Thyroid gland (tissue), 4 donors: ENCODE measurements at places on chromosomes 12 and 14. TPM values are rescaled to one million over a fixed set of nuclear protein-coding genes. Genes with fewer than 3 reads are reported as not detected.

DNA sequence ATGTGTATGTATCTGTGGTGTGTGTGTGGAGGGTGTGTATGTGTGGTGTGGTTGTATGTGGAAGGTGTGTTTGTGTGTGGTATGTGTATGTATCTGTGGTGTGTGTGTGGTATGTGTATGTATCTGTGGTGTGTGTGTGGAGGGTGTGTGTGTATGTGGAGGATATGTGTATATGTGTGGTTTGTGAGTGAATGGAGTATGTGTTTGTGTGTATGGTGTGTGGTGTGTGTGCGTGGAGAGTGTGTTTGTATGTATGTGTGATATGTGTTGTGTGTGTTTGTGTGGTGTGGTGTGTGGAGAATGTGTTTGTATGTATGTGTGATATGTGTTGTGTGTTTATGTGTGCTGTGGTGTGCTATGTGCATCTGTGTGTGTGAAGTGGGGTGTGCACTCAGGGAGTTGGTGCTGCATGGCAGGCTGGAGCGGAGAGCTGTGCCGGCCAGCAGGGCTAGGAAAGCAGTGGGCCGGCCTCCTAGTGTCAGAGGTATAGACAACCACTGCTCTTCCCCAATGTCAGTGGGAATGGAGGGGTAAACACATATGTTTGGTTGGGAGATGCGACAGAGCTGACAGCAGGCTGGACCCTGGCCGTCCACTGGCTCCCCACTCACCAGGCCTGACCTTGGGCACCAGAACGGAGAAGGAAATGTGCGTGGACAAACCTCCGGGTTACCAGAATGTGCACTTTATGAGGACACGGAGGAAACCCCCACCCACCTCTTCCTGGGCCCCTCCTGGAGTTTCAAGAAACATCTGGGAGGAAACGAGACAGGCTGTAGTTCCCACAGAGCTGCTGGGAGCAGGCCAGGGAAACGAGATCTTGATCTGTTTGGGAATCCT is 60.7 kb downstream of the CLMN start:
- H3K4me3 ChIP-seq: no peak overlapping the region
- no peaks in the 10 kb centered on the region for H3K36me3 ChIP-seq
- no peak for DNase-seq
- H3K4me1 ChIP-seq: peaks cover 41% of the 10 kb centered on the region
- no peak overlapping the region for H3K27ac ChIP-seq

GRCh38 chr12:4308334-4308950 is 12.6 kb upstream of the TIGAR start:
- no peaks in the 10 kb centered on the region for H3K27me3 ChIP-seq
- H3K36me3 ChIP-seq: peaks cover 14% of the 10 kb centered on the region
- H3K27ac ChIP-seq: no peak overlapping the region
- H3K4me1 ChIP-seq: peaks cover 3% of the 10 kb centered on the region
- DNase-seq: no peak

DNA sequence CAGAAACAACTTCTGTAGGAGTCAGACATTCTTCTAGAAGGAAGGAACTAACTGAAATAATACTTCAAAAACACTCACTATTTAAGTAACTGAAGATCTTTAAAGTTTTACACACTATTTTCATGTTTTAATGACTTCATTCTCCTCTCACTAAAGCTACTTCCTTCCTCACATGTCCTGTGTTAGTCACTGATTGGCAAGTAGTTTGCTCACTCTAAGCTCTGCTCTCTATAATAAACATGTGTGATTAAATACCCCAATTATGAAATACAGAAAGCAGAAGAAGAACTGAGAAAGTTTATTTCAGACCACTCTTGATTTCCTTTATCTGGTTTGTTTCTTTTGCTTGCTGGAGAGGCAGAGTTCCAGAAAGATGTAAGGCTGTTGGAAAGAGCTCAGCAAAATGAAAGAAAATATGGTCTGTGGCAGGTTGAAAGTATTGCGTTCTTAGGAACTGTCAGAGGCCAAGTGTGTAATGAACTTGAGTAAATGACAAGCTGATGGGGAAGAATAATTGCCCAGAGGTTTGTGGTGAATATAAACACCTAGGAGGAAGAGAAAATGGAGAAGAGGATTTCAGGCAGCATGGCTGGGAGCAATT is 522.0 kb upstream of the SEL1L start:
- no peak for DNase-seq
- no peaks in the 10 kb centered on the region for H3K27me3 ChIP-seq
- H3K4me1 ChIP-seq: no peaks in the 10 kb centered on the region
- H3K36me3 ChIP-seq: no peaks in the 10 kb centered on the region
- no peak overlapping the region for H3K4me3 ChIP-seq

DNA sequence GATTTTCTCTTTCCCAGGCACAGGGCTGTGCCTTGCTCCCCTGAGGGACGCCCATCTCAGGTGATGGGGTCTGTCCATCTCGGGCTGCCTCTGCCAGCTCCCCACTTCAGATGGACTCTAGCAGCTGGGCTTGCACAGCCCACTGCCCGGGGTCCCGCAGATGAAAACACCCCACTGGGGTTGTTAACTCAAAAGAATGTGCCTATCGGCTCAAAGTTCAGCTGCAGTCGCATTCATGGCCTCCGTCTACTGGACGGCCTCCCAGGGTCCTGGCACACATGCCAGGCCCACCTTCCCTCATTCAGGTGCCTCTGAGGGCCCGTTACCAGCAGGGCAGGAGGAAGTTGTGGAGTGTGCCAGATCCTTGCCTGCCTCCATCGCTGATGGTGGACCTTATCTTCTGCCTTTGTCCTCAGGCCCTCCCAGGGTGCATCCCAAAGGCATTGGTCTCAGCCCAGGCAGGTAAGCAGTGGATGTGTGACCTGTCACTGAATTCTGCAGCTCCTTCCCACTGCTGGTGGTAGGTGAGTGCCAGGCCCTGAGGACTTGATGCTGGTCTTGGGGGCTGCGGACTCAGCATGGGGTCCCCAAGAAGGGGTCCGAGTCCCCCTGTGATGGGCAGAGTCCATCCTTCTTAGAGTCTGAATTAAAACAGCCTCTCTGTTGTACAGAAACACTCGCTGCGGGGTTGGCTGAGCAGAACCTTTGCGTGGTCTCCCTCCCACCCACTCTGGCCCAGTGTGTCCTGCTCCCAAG is 324.6 kb upstream of the DIO3 start:
- no peak overlapping the region for H3K27ac ChIP-seq
- no peak overlapping the region for H3K4me3 ChIP-seq
- H3K36me3 ChIP-seq: no peaks in the 10 kb centered on the region
- no peak for DNase-seq
- H3K4me1 ChIP-seq: no peaks in the 10 kb centered on the region

DNA sequence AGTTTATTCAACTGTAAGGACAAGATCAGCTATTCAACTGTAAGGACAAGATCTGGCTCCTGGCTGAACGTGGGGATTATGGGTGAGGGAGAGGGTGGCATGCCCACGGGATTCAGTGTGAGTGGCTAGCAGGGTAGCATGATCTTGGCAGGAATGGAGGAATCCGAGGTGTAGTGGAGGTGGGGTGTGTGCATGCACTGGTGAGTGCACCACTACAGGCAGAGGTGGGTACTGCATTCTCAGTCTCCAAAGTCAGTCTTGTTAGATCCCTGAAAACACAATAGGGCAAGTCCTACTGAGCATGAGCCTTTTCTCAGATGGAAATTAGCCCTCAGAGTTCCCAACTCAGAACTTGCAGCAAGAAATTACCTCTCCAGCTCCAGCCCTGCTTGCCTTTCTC is 32.2 kb upstream of the DCD start:
- H3K4me1 ChIP-seq: no peaks in the 10 kb centered on the region
- no peak overlapping the region for H3K27ac ChIP-seq
- no peak for DNase-seq
- H3K27me3 ChIP-seq: no peaks in the 10 kb centered on the region

- H3K27ac ChIP-seq: no peak overlapping the region
- H3K4me3 ChIP-seq: no peak overlapping the region
- H3K4me1 ChIP-seq: peaks cover 18% of the 10 kb centered on the region
Measured at GRCh38 chr14:73176685-73177084, 40.4 kb downstream of the PSEN1 start.

DNA sequence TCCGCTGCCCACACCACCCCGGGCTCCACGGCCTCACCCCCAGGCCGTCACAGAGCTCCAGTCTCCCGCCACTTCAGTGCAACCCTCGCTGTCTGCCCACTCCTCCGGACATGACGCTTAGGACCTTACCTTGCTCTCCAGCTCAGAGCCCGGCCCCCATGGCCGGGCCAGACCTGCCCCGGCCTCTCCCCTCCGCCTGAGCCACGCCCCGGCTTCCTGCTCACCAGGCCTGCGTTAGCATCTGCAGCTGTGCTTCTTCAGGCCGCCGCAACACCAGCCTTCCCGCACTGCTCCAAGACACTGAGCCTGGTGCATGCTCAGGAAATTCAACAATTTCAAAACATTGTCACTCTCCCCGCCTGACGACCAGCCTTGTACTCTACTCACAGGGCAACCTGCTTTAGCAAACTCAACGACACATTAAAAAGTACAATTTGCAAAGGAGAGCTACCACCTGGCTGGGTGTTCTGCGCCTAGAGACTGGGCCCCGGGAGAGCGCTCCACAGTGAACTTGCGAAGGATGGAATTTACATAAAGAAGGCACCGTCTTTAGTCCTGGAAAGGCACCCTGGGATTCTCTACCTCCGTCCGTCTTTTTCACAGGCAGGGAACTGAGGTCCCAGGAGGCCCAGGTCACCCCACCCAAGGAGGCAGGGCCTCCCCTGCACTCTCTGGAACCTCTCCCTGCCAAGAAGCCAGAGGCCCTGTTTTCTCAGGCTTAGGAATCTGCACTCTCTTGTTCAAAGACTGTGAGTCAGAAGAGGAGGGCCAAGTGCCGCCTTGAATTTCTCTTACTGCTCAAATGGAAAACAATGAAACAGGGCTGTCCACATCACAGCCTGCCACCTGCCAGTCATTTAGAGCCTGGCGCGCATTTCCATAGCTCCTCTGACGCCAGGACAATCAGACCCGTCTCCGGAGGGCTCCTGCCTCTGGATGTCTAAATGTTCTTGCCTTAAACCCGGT is 51.3 kb downstream of the STX2 start:
- no peaks in the 10 kb centered on the region for H3K4me1 ChIP-seq
- no peak for DNase-seq
- no peak overlapping the region for H3K4me3 ChIP-seq
- H3K27ac ChIP-seq: no peak overlapping the region
- H3K36me3 ChIP-seq: peaks cover 21% of the 10 kb centered on the region
- H3K27me3 ChIP-seq: no peaks in the 10 kb centered on the region

GRCh38 chr14:75310295-75311111 is 31.9 kb downstream of the FOS start:
- peak; percentile 89 for DNase-seq
- no peak overlapping the region for H3K4me3 ChIP-seq
- H3K4me1 ChIP-seq: peaks cover 16% of the 10 kb centered on the region
- no peaks in the 10 kb centered on the region for H3K27me3 ChIP-seq
- H3K36me3 ChIP-seq: no peaks in the 10 kb centered on the region

DNA sequence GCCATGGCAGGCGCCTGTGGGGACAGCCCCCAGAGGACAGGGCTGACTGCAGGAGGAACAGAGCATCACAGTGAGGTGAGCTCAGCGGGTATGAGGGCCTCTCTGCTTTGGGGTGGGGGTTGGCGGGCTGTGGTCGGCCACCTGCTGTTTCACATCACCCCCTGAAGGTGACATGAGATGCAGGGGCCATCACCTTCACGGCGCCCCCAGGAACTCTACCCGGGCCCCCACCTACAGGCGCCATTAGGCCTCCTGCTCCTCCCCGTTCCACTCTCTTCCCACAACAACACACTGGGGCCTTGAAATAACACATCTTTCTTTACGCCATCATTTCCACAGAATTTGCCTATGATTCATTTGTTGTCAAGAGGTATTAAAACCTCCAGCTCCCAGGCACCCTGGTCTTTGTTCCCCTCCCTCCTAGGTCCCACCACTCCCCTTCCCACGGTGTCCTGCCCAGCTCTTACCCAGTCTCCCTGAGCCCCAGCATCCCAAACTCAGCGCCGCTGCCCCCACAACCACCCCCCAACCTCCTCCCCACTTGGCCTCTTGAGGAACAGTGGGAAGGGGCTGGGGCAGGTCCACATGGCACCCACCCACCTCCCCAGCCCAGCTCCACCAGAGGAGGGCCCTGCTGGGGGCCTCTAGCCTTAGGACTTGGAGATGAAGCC is 12.7 kb upstream of the HDAC7 start:
- H3K4me3 ChIP-seq: no peak overlapping the region
- H3K4me1 ChIP-seq: peaks cover 29% of the 10 kb centered on the region
- no peaks in the 10 kb centered on the region for H3K36me3 ChIP-seq
- no peak for DNase-seq

DNA sequence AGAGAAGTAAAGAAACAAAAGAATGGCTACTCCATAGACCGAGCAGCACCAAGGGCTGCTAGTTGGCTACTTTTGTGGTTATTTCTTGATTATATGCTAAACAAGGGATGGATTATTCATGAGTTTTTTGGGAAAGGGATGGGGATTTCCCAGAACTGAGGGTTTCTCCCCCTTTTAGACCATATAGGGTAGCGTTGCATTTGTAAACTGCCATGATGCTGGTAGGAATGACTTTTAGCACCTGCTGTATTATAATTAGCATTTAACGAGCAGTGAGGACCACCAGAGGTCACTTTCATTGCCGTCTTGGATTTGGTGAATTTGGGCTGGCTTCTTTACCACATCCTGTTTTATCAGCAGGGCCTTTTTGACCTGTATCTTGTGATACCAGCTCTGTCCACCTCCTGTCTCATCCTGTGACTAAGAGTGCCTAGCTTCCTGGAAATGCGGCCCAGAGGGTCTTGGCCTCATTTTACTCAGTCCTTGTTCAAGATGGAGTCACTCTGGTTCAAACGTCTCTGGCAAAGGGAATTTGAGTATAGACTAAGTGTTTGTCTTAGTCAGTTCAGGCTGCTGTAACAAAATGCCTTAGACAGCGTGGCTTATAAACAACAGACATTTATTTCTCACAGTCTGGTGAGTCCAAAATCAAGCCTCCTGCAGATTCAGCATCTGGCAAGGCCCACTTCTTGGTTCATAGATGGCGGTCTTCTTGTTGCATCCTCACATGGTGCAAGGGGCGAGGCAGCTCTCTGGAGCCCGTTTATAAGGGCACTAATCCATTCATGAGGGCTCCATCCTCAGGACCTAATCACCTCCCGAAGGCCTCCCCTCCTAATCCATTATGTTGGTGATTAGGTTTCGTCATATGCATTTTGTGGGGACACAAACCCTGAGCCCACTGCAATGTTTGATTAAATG is 348.3 kb upstream of the SFSWAP start:
- no peak for DNase-seq
- H3K4me1 ChIP-seq: peaks cover 9% of the 10 kb centered on the region
- no peaks in the 10 kb centered on the region for H3K36me3 ChIP-seq
- no peak overlapping the region for H3K4me3 ChIP-seq

GRCh38 chr14:64954491-64955240 is 12.1 kb upstream of the GPX2 start:
- H3K4me3 ChIP-seq: no peak overlapping the region
- no peaks in the 10 kb centered on the region for H3K36me3 ChIP-seq
- peaks cover 8% of the 10 kb centered on the region for H3K4me1 ChIP-seq
- DNase-seq: no peak

GRCh38 chr12:21831791-21832344 is 57.4 kb upstream of the KCNJ8 start:
- H3K27ac ChIP-seq: no peak overlapping the region
- no peak for DNase-seq
- H3K4me1 ChIP-seq: no peaks in the 10 kb centered on the region
- no peaks in the 10 kb centered on the region for H3K27me3 ChIP-seq

The KCTD10 gene
- 70.3 TPM for total RNA-seq

The POTEG gene
- total RNA-seq: not detected
